ENCODE measurements at places on chromosomes 1 and 21. TPM values are rescaled to one million over a fixed set of nuclear protein-coding genes. Genes with fewer than 3 reads are reported as not detected.

SYCP1 gene
- polyA plus RNA-seq, result not detected

HNRNPR gene
- polyA plus RNA-seq, result 98.1 TPM

RSPH1 gene
- polyA plus RNA-seq, result 0.35 TPM

CLEC20A gene
- not detected for polyA plus RNA-seq

RORC gene
- polyA plus RNA-seq, result 0.09 TPM

CENPF gene
- 12.0 TPM for polyA plus RNA-seq

ZMYND12 gene
- polyA plus RNA-seq, result 0.22 TPM

ZNF678 gene
- polyA plus RNA-seq, result 1.7 TPM

NKAIN1 gene
- polyA plus RNA-seq, result 0.12 TPM

CREG1 gene
- 179 TPM for polyA plus RNA-seq

RGS13 gene
- polyA plus RNA-seq, result not detected

USH2A gene
- polyA plus RNA-seq, result not detected

AQP10 gene
- not detected for polyA plus RNA-seq

SPRR1A gene
- polyA plus RNA-seq, result not detected

CCDC28B gene
- 4.3 TPM for polyA plus RNA-seq

SHE gene
- polyA plus RNA-seq, result not detected

GRHL3 gene
- 3.5 TPM for polyA plus RNA-seq

PPP1R15B gene
- 20.1 TPM for polyA plus RNA-seq

S100A6 gene
- polyA plus RNA-seq, result 2,730 TPM

GRCh38 chr1:203534526-203534925 lies 40.6 kb downstream of the OPTC start:
- DNase-seq, result peak; percentile 98

DNA sequence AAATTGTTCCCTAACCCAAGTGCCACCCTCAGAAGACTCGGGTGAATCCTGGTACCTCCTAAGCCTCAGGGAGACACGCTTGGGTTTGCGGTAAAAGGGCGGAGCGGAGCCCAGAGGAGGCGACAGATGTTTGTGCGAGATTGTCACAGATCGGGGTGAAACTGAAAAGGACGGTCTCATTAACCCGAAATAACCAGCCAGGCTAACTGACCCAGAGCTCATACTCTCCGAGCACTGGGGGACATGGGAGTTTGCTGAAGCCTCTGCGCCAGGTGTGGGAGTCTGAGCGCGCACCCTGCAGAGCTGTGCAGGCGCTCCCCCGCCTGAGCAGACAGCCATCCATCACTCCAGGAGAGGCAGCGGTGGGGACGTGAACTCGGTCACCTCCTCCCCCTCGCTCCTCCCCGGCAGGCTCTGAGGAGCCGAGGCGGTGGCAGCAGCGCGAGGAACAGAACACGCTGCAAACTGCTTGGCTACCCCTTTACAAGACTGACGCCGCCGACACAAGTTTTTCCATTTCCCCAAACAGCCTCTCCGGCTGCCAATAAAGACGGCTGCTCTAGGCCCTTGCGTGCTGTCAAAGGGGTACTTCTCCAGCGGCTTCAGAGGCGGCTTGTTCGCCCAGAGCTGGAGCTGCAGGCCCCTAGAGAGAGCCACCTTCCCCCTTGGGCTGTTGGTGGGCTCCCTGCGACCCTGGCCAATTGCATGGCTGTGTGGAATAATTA lies 43.5 kb downstream of the RRAGC start:
- DNase-seq, result no peak

- peak; percentile 52 for DNase-seq
Observed at GRCh38 chr1:13605159-13605558, 21.5 kb downstream of the PDPN start.

- DNase-seq, result no peak
Observed at GRCh38 chr1:204409836-204410687, 1.6 kb downstream of the PPP1R15B start.

- DNase-seq, result peak; percentile 77
Observed at GRCh38 chr1:55039342-55040082, at the start of gene PCSK9. PCSK9 (plus strand) TSS chr1:55039548; CDS start chr1:55039838, 290 bp downstream.

DNA sequence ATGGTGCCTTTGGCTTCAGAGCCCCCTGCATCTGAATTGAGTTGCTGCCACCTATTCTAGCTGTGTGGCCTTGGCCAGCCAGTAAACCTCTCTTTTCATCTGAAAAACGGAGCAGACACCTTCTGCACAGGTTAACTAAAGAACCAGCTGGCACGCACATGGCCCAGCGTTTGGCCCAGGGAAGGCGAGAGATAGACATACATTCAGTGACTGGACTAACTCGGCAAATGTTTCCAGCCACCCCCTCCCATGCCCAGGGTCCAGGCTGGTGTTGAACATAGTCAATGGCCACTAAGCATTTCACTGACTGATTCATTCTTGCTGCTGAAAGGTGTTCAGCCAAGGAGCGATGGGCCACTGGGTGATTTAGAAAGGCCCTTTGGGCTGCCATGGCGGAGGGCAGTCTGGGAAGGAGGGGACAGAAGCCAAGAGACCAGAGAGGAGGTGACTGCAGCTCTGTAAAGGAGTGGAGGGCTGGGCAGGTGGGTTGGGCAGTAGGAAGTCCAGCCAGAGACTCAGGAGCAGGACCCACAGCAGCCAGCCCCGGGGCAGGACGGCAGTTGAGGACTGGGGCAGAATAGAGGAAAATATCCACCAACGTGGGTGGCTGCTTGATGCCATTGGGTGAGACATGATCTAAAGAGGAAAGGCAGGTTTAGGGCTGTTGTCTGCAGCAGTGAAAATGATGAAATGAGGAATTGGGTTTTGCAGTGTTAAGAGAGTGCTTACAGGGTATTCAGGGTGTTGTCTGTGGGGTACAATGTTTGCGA lies 184.3 kb downstream of the HIVEP3 start:
- no peak for DNase-seq

GRCh38 chr21:15422783-15423182 lies 307.0 kb upstream of the USP25 start:
- DNase-seq, result peak; percentile 99

DNA sequence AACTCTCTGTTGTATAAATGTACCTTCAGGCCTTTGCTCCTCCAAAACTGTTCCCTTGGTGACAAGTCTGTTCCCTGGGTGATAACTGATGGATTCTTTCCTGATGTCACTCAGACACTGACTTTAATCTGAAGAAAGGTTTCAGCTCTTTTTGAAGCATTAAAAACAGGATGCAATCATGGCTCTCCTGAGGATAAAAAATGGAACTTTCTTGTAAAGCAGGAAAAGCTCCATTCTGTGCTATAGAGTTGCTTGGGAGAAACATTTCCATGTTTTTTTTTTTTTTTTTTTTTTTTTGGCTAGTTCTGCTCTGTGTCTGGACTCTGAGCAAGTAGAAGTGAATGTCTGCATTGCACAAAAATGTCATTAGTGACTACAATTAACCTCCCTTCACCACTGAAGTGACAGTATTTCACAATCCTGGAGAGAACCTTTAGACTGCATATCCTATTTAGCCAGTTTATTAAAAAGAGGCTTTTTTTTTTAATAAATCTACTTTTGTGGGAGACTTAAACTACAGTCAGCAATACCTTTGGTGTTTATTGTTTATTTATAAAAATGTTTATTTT lies 101.7 kb upstream of the PRMT6 start:
- DNase-seq, result no peak

DNA sequence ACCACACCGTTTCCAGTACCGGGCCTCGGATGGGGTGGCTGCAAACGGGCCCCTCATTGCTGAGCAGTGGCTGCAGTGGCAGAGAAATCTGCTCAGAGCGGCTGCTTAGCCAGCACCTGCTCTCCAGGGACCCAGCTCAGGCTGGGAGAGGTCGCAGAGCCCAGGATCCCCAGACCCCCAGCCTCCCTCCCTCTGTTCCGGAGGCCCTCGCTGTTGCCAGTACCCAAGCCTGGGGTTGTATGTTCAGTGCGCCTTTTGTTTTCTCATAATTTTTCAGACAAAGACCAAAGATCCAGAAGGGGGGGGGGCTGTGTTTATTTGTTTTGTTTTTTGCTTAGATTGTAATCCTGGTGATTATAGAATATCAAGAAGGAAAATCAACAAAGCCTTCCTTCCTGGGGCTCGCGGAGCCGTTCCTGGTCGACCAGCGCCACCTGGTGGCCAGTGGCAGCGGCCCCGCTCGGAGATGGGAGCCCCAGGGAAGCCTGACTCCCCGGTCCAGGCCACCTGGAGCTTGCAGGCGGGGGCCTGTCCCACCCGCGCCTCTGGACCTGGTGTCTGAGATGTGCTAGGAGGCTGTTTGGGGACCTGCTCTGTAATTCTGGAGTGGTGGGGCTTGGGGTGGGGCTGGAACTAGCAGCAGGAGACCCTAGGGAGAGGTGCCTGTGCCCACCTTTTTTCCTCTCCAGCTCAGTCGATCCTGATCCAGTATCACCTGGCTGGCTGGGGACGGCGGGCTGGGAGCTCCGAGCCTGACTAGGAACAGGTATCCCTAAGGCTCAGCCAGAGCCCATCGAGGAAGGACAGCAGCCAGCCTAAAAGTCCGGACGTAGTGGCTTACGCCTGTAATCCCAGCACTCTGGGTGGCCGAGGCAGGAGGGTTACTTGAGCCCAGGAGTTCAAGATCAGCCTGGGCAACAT lies 123.9 kb upstream of the VAMP3 start:
- peak; percentile 26 for DNase-seq

DNA sequence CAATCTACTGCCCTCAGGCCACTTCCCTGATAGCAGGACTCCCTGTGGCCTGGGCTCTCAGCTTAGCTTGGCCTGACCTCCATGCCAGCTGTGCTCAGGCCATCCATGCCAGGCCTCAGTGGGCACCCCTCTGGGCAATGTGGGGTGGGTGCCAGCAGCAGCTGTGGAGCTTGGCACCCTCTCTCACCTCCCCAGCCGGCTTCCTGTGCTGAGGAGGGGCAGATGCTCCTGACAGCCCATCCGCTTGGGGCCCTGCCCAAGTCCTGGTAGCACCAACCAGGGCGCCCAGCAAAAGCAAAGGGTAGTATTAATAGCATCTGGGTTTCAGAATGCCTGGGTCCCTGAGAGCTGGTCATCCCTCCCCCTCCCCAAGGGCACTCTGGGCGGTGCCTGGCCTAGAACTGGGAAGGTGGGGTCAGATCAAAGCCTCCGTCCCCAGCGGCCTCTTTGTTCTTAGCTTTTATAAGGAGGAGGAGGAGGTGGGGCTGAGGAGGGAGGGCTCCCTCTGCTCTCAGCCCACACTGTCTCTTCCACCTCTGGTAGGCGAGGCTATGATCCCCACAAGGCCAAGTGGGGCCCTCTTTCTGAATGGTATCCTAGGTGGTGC lies 6.1 kb downstream of the EFNA4 start:
- DNase-seq, result no peak

DNA sequence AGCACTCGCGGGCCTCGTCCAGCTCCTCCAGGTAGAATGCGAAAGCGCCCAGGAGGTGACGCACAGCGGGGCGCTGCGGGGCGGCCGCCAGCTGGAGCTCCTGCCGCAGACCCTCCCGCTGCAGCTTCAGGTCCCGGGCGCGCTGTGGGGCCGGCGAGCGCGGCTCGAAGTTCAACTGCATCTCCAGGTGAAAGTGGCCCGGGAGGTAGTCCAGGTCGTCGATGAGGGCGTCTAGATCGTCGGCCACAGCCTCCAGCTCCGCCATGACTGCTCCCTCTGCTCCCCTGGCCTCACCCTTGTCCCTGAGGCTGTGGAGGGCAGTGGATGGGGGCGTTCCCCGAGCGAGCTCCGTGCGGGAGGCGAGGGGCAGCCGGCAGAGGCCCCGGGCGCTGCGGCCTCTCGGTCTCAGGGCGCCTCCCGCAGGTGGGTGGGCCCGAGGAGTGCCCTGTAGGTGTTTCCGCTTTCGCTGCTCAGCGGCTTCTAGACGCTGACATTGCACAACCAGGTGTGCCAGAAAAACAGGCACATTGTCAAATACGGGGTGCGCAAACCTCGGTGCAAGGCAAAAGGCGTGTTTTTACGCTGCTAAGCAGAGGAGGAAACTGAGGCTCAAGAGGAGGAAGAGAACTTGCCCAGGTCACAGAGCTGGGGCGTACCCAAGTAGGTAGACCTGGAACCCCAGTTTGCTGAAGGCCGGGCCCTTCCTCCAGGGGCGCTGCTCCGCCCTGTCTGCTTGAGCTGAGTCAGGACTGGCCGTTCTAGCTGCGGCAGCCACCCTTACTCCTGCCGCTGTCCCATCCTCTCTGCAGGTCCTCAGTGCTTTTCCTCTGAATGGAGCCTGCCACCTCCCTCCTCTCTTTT lies at the start of gene TTC22:
TTC22 (minus strand) TSS at position 425 of the 861 bp plus-strand sequence; CDS start at position 265, 160 bp downstream.
- peak; percentile 72 for DNase-seq

GRCh38 chr1:54995835-54996234 lies 2.9 kb upstream of the BSND start:
- DNase-seq, result no peak

DNA sequence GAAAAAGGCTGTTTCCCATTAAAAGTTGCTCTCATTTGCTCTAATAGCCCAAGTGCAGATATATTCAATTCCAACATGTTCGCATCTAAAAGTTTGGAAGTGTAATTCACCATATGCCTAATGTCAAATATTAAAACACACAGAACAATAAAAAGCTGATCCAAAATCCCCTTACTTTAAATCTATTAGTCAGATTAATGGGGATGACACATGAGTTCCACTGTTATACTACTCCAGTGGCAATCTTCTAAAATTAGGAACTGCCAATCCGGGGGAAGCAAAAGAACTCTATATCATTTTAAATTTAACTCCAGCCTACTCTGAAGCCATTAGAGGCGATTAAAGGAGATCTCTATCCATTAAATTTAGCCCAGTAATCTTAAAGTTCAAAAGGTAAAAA lies 317.1 kb downstream of the NTNG1 start:
- no peak for DNase-seq

DNA sequence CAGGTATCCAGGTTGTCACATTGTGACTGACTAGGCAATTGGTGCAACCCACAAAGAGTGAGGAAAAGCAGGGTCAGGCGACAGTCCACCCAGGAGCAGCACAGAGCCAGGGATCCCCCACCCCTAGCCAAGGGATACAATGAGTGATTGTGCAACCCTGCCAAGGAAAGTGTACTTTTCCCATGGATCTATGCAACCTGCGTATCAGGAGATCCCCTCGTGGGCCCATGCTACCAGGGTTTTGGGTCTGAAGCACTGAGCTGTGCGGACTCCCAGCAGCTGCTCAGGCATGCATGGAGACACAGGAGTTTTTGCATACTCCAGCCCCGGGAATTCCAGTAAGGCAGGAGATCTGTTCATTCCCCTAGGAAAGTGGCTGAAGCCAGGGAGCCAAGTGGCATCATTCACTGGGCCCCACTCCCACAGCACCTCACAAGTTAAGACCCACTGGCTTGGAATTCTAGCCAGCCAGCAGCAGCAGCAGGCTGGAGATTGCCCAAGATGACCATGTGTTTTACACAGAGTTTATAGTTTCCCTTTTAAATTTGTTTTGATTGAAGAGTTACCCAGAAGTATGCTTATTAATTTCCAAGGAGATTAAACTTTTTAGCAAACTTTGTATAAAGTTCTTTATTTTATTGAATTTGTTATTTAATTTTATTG lies 136.0 kb downstream of the LTN1 start:
- DNase-seq, result no peak

GRCh38 chr1:168476588-168477385 lies 67.0 kb downstream of the XCL2 start:
- DNase-seq, result peak; percentile 97

- no peak for DNase-seq
Observed at GRCh38 chr1:206070627-206071304, 17.8 kb downstream of the RHEX start.
